ENCODE measurements at places on chromosomes 16 and 17.

DNA sequence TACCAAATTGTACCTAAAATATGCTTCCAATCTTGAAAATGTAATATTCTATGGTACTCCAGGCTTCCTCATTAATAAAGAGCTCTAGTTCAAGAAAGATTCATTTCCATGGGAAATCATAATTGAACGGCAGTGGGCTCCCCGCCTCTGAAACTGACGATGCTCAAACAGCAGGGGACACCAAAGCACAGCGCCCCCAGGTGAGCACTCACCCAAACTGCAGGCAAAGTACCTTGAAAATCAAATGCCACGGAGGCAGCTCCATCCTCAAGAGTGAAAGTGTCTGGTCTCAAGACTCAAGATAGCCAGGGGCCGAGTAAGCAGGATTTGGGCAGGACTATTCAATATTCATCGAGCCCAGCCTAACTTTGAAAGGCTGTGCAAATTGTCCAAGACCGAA, 217.4 kb upstream of the TNRC6C start:
- DNase-seq, result no peak

DNA sequence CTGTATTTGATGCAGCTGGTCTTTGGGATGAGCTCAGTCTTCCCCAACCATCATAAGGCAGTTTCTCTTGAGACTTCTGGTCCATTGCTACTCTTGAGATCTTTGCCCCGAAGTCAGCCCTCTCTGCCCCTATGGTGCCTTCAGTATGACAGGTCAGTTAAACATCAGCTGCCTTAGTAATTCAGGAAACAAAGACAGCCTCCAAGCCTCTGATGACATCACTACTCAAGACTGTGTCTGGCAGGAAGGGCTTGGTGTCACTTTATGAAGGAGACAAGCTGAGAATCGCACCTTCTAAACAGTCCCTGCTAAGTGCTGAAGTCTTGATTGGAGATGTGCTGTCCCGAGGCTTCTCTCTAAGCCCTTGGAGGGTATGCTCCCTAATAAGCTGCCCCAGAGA, 104.9 kb upstream of the TBX2 start:
- DNase-seq, result no peak

- no peak for DNase-seq
These were observed 22.4 kb downstream of the MIS12 start for GRCh38 chr17:5508810-5509209.

DNA sequence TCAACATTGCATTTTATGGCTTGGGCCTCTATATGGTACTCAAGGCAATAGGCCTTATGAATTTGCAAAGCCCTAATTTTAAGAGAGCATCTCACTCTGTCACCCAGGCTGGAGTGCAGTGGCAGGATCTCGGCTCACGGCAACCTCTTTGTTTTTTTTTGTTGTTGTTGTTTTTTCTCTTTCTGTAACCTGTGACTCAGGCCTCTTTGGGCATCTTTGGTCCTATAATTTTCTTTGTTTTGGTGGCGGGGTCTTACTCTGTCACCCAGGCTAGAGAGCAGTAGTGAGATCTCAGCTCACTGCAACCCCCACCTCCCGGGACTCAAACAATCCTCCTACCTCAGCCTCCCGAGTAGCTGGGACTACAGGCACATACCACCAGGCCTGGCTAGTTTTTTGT, 21.8 kb upstream of the HERPUD1 start:
- no peak for DNase-seq

- no peak for DNase-seq
These were observed 62.7 kb downstream of the C16orf82 start for GRCh38 chr16:27129401-27129800.

DNA sequence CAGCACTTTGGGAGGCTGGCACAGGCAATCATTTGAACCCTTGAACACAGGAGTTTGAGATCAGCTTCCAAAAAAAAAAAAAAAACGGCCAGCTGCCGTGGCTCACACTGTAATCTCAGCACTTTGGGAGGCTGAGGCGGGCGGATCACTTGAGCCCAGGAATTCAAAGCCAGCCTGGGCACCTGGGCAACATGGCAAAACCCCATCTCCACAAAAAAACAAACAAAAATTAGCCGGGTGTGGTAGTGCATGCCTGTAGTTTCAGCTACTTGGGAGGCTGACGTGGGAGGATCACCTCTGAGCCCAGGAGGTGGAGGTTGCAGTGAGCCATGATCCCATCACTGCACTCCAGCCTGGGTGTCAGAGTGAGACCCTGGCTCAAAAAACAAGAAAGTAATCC, 39.0 kb downstream of the GRB2 start:
- no peak for DNase-seq

GRCh38 chr16:17469741-17470181, 999 bp downstream of the XYLT1 start:
- no peak for DNase-seq

- peak; percentile 75 for DNase-seq
These were observed 22.3 kb downstream of the ARHGAP27 start for GRCh38 chr17:45410144-45411091.

DNA sequence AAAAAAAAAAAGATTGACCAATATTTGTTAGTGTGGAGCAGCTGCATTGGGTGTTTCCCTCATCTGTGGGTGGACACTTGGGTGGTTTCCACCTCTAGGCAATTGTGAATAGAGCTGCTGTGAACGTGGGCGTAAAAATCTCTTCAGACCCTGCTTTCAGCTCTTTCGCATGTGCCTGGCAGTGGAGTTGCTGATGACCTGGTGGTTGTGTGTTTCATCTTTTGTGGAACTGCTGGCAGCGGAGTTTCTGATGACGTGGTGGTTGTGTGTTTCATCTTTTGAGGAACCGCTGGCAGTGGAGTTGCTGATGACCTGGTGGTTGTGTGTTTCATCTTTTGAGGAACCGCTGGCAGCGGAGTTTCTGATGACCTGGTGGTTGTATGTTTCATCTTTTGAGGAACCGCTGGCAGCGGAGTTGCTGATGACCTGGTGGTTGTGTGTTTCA, 21.4 kb downstream of the ZC3H18 start:
- peak; percentile 50 for DNase-seq

DNA sequence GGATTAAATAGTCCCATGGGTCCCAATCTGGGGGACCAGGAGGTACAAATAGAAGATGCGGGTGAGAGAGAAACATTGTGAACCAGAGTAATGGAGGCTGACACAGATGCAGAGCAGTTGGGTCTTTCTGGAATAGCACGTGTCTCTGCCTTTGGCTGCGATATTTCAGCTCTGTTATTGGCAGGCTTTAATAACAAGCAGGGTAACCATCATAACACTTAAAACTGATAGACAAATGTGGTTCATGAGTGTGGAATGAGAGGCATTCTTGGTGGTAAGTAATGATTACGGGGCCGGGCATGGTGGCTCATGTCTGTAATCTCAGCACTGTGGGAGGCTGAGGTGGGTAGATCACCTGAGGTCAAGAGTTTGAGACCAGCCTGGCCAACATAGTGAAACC, 110.3 kb downstream of the SNX29 start:
- DNase-seq, result no peak

- peak; percentile 77 for DNase-seq
These were observed at the start of gene DPEP1 for GRCh38 chr16:89613231-89613953. TSS of gene DPEP1 (plus strand) at chr16:89613642. CDS start at chr16:89630411, 16,769 bp downstream.
